ENCODE measurements at places on chromosomes 1 and 21.
A peak's percentile ranks its signal among the peaks of the same experiment; 100 is the strongest.

GRCh38 chr1:6898974-6899539 is 113.8 kb downstream of the CAMTA1 start:
- DNase-seq = no peak

DNA sequence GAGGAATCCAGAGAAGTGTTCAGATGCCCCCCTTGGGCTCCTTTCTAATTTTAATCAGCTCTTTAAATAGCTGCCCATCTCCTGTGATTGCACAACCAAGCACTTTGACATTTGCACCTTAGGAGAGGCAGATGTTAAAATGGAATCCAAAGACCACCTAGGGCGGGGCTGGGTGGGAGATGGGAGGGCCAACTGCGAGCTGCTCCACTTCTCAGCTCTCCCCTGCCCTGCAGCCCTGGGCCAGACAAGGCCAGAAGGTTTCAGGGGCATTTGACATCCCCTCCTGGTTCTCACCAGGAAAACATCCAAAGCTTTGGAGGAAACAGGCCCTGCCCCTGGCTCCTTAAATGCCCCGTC is 106.9 kb downstream of the DHRS3 start:
- no peak for DNase-seq

DNA sequence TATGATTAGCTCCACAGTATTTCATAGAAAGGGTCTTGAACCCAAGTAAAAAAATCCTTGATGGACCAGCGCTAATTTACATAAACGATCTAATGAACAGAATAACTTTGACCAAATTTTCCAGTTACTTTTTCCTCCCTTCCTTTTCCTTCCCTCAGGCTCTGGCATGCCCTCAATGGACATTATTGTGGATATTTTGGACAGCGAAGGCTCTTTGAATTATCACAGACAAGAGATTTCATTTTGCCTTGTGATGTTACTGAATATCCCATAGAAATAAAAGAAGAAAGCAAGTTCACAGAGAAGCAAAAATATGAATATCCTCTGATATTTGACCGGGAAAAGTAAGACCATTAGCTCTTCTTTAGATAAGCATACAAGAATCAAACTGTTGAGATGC is 60.3 kb upstream of the EXO1 start:
- DNase-seq = no peak

GRCh38 chr21:30710499-30710898 is 8.1 kb downstream of the KRTAP21-3 start:
- DNase-seq = no peak

DNA sequence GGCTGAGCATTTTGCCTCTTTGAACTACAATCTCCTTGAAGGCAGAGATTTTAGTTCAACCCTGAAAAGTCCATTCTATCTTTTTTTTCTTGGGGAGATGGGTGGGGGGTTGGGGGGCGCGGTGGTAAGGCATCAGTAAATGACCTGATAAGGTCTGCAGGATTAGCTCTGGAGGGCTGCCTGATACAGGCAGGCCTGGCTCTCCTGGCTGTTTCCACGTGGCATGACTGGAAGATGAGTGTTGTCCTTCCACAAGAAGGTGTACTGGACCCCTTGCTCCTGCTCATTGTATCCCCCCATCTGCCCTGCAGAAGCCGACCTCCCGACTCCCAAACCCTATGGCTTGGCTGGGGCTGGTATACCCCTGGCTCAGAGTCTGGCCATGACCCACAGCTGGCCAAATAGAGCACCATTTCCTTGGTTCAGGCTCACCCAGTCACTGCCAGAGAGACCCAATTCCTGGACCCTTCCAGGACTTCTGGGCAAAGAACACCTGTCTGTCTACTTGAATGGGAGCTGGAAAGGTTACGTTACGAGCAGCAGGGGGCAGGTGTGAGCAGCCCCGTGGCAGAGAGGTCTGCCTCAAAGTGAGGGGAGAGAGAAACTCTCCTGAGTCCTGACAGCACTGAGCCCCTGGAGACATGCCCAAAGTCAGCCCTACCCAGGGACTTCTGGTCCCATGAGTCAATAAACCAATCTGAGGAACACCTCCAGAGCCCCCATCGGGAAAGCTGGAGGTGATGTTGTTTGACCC is 17.0 kb downstream of the DHRS3 start:
- peak; percentile 68 for DNase-seq

GRCh38 chr1:10765734-10766478 is 30.5 kb downstream of the CASZ1 start:
- no peak for DNase-seq

GRCh38 chr1:21590126-21590880 is 78.9 kb downstream of the RAP1GAP start:
- DNase-seq = no peak
